ENCODE measurements at places on chromosomes 5 and 9.

DNA sequence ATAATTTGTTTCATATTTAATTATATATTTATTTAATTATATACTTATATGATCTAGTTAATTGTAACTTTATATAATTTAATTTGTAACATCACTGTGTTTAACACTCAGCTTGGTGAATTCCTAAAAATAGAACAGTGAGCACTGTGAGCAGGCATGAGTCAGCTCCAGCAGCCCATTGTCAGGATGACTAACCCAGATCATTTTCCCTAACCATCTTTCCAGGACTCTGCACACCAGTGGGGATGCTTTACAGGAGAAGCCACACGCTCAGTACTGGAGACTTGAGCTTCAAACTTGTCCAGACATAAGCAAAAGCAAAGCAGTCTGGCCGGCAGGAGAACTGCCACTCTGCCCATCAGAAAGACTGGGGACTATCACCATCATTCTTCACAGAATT, 446.2 kb upstream of the TRPC7 start:
- no peak for DNase-seq

GRCh38 chr5:50702615-50703366, 36.4 kb downstream of the PARP8 start:
- DNase-seq, result no peak

GRCh38 chr9:22307013-22307711, 139.5 kb upstream of the DMRTA1 start:
- no peak for DNase-seq

DNA sequence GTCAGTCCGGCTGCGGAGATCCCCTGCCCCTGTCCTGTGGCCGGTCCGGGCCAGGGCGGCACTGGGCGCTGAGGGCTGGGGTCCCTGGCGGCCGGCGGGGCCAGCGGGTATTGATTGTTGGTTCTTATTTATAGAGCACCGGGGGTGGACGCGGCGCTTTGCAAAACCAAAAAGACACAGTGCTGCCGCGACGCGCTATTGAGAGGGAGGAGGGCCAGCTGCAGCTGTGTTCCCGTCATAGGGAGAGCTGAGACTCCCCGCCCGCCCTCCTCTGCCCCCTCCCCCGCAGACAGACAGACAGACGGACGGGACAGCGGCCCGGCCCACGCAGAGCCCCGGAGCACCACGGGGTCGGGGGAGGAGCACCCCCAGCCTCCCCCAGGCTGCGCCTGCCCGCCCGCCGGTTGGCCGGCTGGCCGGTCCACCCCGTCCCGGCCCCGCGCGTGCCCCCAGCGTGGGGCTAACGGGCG, 2.5 kb downstream of the LRRC26 start:
- no peak for DNase-seq

GRCh38 chr9:111902391-111903139, 6.0 kb downstream of the UGCG start:
- no peak for DNase-seq

DNA sequence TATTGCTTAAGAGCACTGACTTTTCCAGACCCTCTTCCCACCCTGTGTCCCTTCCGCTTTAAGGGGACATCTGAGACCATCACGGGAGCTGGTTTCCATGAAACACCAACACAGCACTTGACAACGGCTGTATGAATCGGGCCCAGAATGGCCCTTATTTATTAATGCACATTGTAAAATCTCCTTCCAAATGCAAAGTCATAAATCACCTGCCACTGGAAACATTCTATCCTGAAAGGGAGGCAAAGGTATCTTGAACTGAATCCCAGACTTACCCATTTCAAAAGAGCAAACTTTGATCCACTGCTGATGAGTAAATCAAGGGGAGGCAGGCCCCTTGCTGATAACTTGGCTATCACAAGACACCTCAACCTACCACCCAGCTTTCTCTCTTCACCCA, 37.4 kb downstream of the SHB start:
- no peak for DNase-seq

- no peak for DNase-seq
These were observed 20.7 kb upstream of the IL17B start for GRCh38 chr5:149399775-149400174.

GRCh38 chr5:3384531-3384930, 211.1 kb upstream of the IRX1 start:
- DNase-seq, result no peak

DNA sequence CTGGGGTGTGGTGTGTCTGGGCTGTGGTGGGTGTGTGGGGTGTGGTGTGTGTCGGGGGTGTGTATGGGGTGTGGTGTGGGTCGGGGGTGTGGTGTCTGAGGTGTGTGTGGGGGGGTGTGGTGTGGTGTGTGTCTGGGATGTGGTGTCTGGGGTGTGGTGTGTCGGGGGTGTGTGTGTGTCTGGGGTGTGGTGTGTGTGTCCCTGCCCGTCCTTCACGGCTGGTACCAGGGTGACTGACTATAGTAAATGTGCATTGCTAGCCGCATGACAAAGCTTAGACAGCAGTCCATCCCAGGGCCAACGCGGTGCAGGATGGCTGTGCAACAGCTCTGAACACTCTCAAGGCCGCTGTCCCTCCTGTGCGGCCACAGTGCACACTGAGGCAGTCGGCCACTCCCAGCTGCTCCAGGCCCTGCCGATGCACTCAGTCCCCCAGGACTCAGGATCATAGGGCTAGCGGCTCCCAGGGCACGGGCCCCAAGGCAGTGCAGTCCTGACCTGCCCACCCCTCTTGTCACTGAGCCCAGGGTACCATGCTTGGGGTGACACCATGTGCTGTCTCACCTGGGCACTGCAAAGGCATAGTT, 54.0 kb downstream of the SECISBP2 start:
- no peak for DNase-seq

GRCh38 chr9:93123561-93124283, 10.3 kb downstream of the NINJ1 start:
- DNase-seq, result no peak

GRCh38 chr5:157778121-157778805, 34.8 kb downstream of the LSM11 start:
- no peak for DNase-seq

- DNase-seq, result no peak
These were observed 66.9 kb downstream of the FANCC start for GRCh38 chr9:95250462-95251221.

- DNase-seq, result no peak
These were observed 23.4 kb downstream of the PAM start for GRCh38 chr5:102778478-102778877.

DNA sequence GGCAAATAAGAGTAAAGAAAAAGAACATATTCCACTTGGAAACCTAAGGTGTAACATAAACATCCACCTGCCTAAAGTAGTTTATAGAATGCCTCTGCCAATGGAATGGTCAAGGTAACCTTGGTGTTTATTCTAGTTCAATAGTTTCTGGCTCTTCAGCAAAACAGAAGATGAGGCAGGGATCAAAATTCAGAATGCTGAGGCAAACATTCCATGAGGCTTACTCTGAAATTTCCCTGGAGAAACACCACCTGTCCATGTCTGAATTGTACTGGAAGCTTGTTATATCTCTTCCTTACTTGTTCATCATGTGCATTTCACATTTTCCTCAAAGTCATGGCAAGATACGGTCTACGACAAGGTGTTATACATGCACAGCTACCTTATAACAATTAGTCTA, 1862.4 kb upstream of the ACO1 start:
- no peak for DNase-seq

- DNase-seq, result no peak
These were observed 286.1 kb upstream of the ACTBL2 start for GRCh38 chr5:57768745-57769144.

DNA sequence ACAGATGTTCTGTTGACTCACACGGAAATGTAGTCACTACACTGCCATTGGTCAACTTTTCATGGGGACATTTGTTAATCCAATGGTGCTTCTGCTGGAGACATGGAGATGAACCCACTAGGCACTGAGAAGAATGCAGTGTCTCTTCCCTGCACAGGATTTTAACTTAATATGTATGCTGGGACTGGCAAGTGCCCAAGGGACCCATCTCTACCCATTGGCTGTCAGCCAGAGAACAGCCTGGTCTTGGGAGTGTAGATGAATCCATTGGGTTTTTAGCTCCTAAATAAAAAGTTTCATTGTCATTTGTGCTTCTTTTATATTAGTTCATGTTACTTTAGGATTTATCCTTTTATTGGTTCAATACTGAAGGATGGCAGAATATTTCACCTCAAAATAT, 195.8 kb upstream of the CDH6 start:
- no peak for DNase-seq

DNA sequence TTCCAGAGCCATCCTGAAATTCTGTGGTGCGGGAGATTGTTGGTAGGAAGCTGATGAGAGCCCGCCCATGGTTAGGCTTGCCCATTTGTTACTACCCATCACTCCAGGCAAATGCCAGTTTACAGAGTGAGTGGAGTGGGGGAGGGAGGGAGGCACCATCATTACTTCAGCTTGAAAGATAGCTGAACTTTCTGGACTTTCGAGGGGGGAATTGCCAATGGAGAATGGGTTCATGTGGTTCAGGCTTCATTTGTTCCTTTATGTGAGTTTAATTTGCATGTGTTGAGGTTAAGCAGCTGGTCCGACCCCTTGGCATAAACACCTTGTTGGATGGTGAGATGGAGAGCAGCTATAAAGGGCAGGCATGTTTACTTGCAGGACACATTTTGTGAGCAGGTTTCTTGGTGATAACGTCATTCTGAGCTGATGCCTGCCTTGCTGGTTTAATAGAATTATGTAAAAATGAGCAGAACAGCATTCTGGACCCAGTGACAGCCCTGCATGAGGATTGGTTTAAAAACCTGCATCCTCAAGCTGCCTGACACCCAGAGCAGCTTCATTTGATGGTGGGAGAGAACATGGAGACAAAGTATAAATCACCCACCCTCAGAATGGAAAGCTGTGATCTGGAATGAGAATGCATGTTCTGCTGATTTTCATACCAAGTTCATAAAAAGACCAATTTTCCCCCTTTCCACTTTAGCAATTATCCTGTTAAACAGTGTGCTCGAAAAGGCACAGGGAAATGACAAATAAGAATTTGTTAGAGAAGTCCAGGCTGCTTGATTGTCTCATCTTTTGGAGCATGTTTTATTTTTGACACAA, 106.3 kb downstream of the TRIO start:
- no peak for DNase-seq

DNA sequence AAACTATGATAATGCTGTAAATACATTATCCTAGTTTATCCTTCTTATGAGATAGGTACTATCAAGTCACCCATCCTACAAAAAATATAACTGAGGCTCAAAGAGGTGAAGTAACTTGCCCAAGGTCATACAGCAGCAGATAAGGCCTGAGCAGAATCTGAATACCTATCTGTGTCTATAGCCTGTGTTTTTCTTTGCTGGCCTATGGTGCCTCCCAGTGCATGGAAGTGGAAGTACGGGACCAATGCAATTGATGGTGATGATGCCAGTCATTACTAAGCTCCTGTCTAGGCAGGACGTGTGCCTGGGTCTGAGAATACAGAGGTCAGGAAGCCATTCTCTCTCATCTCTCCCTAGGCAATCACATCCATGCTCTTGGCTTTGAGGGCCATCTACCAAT, 67.8 kb downstream of the FAT2 start:
- peak; percentile 24 for DNase-seq

DNA sequence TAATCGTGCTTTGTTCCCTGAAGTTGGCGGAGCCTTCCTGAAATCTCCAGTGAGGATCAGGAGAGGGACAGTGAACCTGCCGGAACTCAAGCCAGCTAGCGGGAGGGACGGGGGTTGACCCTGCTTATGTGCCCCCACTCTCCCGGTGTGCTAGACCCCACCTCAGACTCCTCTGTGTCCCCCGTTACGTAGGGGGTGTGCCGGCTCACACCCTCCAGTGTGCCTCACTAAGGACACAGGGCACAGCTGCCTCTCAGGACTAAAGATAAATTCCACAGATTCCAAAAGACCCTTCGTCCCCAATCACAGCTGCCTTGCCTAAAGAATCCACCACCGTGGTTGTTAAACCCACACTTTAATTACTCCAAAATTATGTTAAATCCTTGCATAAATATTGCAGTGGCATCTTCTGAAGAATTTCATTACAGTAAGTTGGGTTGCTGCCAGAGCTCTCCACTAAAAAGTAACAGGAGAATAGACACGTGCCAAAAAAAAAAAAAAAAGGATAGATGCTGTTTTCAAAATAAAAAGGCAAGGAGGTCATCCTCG, 73.7 kb downstream of the GTF3C4 start:
- DNase-seq, result no peak

GRCh38 chr9:85258823-85259370, 482.9 kb downstream of the AGTPBP1 start:
- DNase-seq, result peak; percentile 39

DNA sequence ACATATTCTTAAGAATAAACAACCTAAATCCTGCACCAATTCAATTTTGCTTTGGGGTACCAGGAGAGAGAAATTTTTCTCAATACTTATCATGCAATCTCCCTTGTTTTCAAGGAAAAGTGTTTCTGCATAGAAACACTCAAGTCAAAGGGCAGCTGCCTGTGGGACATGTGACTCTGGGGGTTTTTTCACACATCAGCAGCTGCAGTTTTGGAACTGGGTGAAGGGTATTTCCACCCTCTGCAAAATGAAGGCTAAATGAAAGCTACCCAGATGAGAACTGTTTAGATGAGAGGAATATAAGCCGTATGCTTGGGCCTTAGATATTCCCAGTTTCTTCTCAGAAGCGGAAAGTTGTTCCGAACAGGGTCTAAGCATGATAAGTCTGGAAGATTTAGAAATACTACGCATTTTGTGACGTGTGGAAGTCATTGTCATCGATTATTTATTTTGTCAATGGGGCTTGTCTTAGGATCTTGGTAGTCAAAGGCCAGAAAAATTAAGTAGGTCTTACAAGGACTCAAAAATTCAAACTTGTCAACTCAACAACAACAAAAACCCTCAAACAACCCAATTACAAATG, 64.3 kb upstream of the BOD1 start:
- no peak for DNase-seq

DNA sequence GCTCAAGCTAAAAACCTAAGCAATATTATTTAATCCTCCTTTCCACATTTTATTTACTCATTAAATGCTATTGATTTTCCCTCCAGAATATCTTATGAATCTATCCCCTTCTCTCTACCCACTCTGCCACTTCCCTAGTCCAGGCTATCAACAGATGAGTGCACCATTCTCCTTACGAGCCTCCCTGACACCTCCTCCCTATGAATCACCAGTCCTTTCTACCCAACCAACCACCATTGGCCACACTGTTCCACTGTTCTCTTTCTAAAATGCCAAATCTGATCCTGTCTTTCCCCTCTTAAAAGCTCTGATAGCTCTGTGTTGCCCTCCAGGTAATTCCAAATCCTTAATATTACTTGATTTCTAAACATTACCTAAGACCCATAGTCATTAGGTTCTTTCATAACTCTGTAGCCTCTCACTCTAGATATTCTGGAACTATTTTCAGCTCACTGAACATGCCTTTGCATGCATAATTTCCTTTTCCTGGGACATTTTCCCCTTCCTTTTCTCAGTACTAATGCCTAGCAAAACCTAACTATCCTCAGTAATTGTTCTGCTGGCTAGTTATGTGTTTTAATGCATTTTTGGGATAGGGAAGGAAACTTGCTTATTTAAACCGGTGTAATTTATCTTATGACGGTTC, 126.3 kb downstream of the UNC13B start:
- no peak for DNase-seq
